ENCODE measurements at places on chromosomes 6 and 20. TPM values are rescaled to one million over a fixed set of nuclear protein-coding genes. Genes with fewer than 3 reads are reported as not detected.

GRCh38 chr6:36712816-36713215 lies 15.2 kb downstream of the RAB44 start:
- DNase-seq, result no peak

- DNase-seq, result no peak
Measured at GRCh38 chr6:140993515-140993914, 1139.2 kb upstream of the GJE1 start.

DNA sequence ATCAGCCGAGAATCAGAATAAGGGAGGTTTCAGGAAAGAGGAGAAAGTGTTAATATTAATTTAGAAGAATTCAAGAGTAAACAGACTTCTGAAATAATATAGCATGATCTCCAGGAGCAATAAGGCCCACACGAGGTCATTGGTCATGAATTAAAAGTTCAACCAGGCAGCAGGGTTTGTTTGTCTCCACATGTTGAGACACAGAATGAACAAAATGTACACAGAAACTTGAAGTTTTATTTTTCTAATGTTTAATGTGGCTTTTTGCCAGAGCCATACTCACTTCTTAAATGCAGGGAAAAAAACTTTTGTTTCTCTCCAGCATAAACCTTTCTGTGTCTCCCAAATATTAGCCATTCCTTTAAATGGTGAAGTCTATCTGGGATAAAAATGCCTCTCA lies 504.5 kb downstream of the HDGFL1 start:
- DNase-seq, result no peak

- DNase-seq, result no peak
Measured at GRCh38 chr6:66161546-66162108, 454.6 kb upstream of the EYS start.

DNA sequence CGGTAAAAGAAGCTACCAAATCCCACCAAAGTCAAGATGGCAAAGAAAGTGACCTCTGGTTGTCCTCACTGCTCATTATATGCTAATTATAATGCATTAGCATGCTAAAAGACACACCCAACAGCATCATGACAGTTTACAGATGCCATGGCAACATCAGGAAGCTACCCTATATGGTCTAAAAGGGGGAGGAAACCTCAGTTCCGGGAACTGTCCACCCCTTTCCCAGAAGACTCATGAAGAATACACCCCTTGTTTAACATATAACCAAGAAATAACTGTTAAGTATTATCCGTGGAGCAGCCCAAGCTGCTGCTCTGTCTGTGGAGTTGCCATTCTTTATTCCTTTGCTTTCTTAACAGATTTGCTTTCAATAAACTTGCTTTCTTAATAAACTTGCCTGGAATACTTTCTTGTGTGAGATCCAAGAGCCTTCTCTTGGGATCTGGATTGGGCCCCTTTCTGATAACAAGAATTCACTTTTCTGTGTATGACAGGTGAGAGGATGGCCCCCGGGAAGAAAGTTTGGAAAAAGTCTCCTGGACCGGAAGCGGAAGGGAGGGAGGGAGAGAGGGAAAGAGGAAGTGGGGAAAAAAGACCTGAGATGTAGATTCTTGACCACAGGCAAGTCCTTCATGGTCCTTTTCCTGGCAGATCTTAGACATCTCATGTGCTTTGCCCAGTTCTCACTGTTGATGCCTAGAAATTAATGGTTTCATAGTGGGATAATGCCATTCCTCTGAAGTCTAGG lies 146.7 kb upstream of the ID4 start:
- DNase-seq, result no peak

DNA sequence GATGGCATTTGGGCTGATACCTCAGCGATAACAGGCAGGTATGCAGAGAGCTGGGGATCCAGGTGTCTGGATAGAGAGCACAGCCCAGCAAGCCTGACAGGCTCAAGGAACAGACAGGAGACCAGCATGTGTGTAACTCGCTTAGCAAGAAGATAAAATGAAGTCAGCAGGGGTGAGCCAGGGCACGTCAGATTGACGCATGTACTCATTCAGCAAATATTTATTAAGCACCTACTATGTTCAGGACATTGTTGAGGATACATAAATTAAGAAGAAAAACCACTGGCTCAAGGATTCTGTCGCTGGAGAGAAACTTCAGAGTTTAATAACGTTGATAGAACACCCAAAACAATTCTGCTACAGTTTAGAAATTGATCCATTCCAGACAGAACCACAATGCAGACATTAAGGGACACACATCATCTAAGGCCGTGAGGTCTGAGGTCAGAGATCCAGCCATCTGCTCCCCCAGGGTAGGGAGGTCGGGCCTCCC lies 1.0 kb upstream of the DUSP22 start:
- DNase-seq, result peak; percentile 24

Gene MYBL2
- total RNA-seq, result 129 TPM

DNA sequence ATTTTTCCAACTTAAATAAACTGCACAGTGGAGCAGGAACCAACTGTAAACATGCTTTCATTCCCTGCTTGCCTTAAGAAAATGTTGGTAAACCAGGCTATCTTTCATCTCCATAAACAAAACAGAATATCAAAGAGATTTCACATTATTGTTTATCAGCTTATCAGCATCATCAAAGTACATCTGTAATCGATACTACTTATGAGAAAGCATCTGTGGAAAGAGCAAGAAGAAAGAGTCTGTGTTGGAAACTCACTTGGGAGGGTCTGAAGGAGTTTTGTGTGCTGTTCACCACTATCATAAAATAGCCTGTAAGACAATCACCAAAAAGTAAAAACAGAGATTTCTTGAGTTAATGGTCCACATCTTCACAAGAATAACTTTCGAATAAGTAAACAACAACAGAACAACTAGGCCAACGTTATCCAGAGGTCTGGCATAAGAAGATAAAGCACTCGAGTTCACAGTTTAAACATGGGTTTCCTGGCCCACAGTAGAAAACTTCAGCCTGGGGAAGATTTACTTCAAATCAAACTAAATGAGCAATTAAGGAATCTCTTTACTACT lies 47.9 kb downstream of the EPB41L2 start:
- no peak for DNase-seq

GRCh38 chr6:73282871-73283270 lies 19.9 kb upstream of the KHDC1 start:
- no peak for DNase-seq

Gene UST
- total RNA-seq, result 0.42 TPM

Gene EBF4
- total RNA-seq, result not detected

DNA sequence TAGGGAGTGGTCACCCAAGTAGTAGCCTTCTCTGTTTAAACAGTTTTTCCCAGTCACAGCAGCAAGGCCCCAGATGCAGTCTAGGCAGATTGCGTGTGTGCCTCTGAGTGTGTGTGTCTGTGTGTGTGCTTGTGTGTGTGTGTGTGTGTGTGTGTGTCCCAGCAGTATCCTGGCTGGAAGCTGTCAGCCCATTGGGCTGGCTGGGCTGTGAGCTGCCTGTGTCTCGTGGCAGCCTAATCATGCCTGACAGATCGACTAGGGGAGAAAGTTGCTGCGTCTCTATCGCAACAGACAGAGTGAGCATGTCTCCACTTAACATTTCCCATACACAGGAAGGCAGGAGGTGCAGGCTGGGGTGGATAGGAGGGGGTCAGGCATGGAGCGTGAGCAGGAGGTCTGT lies 42.9 kb upstream of the LRFN2 start:
- no peak for DNase-seq

DNA sequence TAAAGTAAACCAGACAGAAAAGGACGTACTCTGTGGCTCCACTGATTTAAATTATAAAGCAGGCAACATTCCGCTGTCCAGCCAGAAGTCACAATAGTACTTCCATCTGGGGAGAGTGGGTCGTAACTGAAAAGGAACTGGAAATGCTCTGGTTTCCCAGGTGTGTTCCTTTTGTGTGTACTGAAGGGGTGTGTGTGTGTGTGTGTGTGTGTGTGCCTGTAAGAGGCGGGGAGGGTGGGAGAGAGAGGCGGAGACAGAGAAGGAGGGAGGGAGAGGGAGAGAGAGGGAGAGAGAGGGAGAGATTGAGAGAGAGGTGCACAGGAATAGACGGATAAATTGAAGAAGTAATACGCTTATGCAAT lies 178.4 kb upstream of the ZNF184 start:
- no peak for DNase-seq

- DNase-seq, result no peak
Measured at GRCh38 chr20:25067102-25067987, 9.4 kb upstream of the ACSS1 start.

DNA sequence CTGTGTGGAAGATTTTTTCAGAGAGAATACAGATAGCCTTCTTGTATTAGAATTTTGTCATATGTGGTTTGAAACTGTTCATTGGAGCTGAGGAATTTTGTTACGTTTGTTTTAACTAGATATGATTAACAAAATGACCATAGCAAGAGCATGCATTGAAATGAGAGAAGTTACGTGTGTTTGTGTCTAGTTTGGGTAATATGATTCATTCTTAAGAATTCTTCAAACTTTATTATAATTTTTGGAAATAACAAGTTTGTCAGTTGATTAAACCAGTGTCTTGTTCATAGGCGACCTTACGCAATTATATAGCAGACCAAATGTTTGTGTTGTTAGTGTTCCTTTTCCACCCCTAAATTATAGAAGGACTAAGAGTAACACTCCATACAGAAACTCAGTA lies 5.5 kb downstream of the GMNN start:
- DNase-seq, result no peak

Gene VPS52
- 59.3 TPM for total RNA-seq

GRCh38 chr6:162951164-162951743 lies 223.5 kb downstream of the PACRG start:
- no peak for DNase-seq

- DNase-seq, result no peak
Measured at GRCh38 chr6:9398767-9399373, 963.5 kb upstream of the SLC35B3 start.

GRCh38 chr6:43608310-43608763 lies 20.7 kb downstream of the GTPBP2 start:
- peak; percentile 72 for DNase-seq

DNA sequence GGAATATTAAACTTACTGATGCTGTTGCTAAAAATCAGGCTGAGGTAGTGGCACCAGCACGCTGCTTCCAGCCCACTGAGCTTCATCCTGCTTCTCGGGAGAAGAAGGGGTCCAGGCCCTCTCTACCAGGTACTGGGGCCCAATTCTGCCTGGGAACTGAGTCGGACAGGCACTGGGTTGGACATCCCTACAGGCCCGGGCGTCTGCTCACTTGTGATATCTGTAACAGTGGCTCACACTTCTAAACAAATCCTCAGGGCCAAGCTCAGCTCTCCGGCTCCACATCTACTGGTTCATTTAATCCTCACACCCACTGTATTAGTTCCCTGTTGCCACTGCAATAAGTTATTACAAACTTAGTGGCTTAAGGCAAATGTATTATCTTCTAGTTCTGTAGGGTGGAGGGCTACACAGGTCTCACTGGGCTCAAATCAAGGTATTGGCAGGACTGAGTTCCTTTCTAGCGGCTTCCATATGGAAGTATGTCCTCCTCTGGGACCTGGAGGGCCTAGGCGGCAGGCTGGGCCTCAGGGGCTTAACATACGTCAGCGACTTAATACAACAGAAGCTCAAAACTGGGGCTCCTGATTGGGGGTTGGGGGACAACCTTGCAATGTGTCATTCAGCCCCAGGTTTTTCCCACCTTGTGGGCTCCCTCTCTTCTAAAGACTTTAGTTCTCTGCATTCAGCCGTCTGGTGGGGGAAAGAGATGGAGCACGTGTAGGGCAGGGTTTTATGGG lies 1.6 kb upstream of the KCNK15 start:
- DNase-seq, result no peak

GRCh38 chr6:109963598-109964170 lies 14.4 kb upstream of the GPR6 start:
- no peak for DNase-seq

DNA sequence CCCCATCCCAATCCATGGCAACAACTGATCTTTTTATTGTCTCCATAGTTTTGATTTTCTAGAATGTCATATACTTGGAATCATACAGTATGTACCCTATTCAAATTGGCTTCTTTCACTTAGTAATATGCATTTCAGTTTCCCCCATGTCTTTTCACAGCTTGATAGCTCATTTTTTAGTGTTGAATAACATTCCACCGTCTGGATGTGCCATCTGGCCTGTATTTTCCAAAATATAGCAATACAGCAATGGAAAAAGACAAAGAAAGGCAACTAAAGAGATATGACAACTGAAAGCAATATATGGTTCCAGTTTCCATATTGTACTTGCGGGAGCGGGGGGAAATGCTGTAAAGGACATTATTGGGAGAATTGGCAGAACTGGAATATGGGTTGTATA lies 166.4 kb upstream of the NT5E start:
- no peak for DNase-seq

- DNase-seq, result peak; percentile 45
Measured at GRCh38 chr6:28589234-28589956, 63.7 kb downstream of the GPX5 start.
